ENCODE measurements at places on chromosomes 1 and 21. TPM values are rescaled to one million over a fixed set of nuclear protein-coding genes. Genes with fewer than 3 reads are reported as not detected.

DNA sequence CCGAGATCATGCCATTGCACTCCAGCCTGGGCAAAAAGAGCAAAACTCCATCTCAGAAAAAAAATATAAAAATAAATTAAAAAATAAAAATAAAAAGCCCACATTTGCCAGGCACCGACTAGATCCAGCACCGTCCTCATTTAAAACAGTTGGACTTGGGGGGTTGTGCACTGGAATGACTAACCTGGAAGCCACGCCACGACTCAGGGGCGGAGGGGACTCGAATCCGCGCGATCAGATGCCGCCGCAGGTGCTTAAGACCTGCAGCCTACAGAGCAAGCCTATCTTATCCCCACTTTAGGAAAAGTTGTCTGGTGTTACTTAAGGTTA lies 38.5 kb downstream of the ZBTB8OS start:
- DNase-seq: peak; percentile 4

GRCh38 chr1:117240547-117240946 lies 29.8 kb upstream of the VTCN1 start:
- DNase-seq: no peak

DNA sequence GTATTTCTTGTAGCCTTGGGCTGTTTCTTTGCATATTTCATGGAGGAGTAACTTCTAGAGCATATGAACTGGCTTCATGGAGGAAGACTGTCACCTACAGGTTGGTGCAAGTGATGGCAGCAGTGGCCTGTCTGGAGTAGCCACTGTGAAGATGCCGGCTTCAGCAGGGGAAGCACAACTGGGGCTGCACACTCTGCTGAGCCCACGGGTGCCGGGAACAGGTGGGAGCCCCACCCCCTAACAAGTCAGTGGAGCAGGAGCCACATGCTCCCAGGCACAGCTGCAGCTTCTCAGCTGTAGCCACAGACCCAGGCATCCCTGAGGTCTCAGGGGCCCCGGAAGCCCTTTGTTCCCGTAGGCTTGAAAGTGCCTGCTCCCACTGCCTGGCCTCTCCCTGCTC lies 43.2 kb upstream of the C1orf185 start:
- DNase-seq: no peak

DNA sequence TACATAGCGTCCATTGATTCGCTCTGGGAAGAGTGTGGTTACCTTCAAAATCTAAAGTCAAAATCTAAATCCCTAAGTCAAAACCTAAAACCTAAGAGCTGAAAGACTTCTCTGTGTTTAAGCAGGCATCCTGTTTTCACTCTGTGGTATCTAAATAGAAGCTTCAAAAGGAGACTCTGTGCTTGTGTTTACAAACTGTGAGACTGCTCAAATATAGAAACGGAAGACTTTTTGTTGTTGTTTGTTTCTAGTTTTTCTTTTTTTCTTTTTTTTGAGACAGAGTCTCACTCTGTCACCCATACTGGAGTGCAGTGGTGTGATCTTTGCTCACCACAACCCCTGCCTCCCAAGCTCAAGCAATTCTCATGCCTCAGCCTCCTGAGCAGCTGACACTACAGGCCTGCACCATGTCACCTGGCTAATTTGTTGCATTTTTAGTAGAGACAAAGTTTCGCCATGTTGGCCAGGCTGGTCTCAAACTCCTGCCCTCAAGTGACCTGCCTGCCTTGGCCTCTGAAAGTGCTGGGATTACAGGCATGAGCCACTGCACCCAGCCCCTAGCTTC lies 425.9 kb downstream of the SMYD3 start:
- DNase-seq: no peak

GRCh38 chr1:180186831-180187230 lies 32.2 kb downstream of the QSOX1 start:
- DNase-seq: no peak

- no peak for DNase-seq
Observed at GRCh38 chr21:19256934-19257660, 853.5 kb upstream of the TMPRSS15 start.

TRIM45 gene
- polyA plus RNA-seq: 29.5 TPM

GRCh38 chr21:36699546-36700294 lies 805 bp downstream of the SIM2 start:
- no peak for DNase-seq
